ENCODE measurements at places on chromosomes 7 and 10. TPM values are rescaled to one million over a fixed set of nuclear protein-coding genes. Genes with fewer than 3 reads are reported as not detected.

VWA2 gene
- 2.9 TPM for total RNA-seq

DNA sequence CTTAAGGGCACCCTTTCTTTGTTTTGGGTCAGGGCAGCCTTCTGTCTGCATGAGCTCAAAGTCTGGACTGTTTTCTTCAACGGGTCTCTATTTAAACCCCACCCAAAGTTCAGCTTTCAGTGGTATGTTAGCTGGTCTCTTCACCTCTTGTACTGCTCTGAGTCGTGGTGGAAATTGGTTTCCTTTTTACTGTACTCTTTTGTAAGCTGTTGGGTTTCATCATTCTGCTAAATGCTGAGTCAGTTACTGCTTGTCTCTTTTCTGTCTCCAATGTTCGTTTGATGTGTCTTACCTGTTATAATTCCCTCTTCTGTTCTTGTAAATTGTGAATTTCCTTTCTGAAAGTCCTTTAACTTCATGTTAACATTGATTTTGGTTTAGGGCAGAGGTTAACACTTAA lies 64.1 kb upstream of the MALRD1 start:
- no peaks in the 10 kb centered on the region for H3K4me1 ChIP-seq

- H3K36me3 ChIP-seq = no peaks in the 10 kb centered on the region
- no peak overlapping the region for H3K27ac ChIP-seq
Measured at GRCh38 chr10:21441625-21442024, 83.9 kb downstream of the SKIDA1 start.

CLDN4 gene
- 29.5 TPM for total RNA-seq

GRCh38 chr10:126583552-126584200 lies 86.8 kb downstream of the C10orf90 start:
- H3K27me3 ChIP-seq = no peaks in the 10 kb centered on the region
- DNase-seq = no peak
- no peaks in the 10 kb centered on the region for H3K4me1 ChIP-seq
- H3K36me3 ChIP-seq = no peaks in the 10 kb centered on the region

DNA sequence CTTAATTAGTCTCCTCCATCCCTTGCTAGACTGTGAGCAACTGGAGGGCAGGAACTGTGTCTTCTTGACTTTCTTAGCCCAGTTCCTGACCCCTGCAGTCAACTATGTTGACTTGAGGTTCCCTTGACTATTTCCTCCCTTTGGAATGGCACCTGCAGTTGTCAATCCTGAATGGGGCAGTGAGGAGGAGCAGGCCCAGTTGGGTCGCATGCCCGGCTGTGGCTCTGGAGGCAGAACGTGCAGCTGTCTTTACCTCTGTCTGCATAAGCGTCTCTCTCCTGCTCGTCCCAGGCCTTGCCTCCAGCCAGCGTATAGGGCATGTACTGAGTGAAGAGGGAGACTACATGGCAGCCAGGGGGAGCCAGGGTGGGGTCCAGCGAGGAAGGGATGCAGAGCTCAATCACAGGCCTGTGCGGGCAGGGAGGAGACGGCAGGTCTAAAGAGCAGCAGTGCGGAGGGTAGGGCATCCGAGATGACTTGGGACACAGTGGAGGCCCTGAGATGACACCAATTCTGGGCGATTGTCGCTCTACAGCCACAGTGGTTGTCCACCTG lies 26.8 kb downstream of the PYROXD2 start:
- no peak overlapping the region for H3K4me3 ChIP-seq
- no peaks in the 10 kb centered on the region for H3K36me3 ChIP-seq
- DNase-seq = no peak

GRCh38 chr10:120741396-120741795 lies 109.8 kb upstream of the WDR11 start:
- H3K36me3 ChIP-seq = no peaks in the 10 kb centered on the region
- no peaks in the 10 kb centered on the region for H3K27me3 ChIP-seq
- H3K4me3 ChIP-seq = no peak overlapping the region
- H3K27ac ChIP-seq = no peak overlapping the region
- no peaks in the 10 kb centered on the region for H3K4me1 ChIP-seq

DNA sequence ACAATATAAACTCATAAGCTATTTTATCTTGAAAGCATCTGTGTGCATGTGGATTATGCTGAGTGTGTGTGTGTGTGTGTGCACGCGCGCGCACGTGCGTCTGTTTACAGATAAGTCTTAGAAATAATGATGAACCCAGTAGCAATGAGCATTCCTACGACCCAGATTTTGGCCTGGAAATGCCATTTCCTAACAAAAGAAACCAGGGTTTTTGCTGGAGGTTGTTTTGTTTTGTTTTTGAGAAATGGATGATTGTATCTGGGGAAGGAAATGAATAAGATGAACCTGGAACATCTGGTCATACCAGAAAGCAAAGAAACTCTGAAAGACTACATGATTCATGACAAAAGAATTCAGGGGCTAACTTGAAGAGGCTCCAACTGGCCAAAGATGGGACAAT lies 22.1 kb upstream of the LMOD2 start:
- no peaks in the 10 kb centered on the region for H3K27me3 ChIP-seq
- no peaks in the 10 kb centered on the region for H3K36me3 ChIP-seq
- DNase-seq = no peak
- H3K4me3 ChIP-seq = no peak overlapping the region

DNA sequence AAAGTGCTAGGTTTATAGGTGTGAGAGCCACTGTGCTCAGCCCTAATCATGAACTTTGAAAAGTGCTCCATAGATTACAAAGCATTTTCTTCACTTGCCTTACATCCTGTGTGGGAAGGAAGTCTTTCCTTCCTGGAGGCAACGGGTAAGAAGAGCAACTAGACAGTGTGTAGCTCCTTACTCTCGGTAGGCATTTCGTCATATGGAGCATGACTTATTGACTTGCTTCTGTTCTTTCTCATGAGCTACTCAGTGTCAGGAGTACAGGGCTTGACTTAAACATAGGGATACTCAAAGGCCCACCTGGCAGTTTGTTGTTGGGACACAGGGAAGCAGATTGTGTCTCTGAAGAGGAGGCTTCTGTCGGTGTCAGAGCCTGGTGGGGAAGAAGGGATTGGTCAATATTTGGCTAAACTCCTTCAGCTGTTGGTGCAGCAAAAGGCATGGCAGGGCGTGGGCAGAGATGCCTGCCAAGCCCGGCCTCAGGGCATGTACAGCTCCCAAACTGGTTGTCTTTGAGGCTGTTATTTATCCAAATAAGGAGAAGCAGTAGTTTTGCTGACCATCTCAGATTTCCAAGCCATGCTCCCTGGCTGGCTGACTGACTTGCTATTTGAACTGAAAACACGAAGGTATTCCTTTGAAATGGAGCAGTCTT lies 248.9 kb downstream of the KIAA1217 start:
- DNase-seq = no peak
- no peak overlapping the region for H3K4me3 ChIP-seq
- H3K36me3 ChIP-seq = no peaks in the 10 kb centered on the region
- H3K27me3 ChIP-seq = no peaks in the 10 kb centered on the region
- H3K27ac ChIP-seq = peak overlapping the region; percentile 37

Measured in vagina (tissue), 2 donors.